RPMI7951 (cell line): ENCODE measurements at places on chromosomes 1 and 21.

DNA sequence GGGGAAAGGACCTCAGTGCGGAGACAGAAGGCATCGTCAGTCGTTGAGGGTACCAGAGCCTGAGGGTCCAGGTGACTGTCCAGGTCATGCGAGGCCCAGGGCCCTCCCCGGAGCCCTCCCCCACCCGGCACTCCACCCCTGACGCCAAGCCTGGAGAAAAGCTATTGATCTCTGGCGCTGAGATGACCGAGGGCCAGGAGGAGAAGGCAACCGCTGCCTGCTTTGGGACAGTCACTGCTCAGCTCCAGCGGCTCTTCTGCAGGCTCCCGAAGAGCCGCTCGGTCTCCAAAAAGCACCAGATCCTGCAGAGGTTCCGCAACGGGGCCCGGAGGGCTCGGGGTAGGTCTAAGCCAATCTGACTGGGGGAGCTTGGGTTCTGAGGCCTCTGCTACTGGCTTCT lies 10.9 kb downstream of the RASSF5 start:
- no peak for DNase-seq

- DNase-seq: no peak
These were observed 45.9 kb upstream of the MORC3 start for GRCh38 chr21:36274128-36274527.

GRCh38 chr1:77218477-77219165 lies 609 bp downstream of the PIGK start:
- DNase-seq: peak; percentile 35

- DNase-seq: no peak
These were observed 14.8 kb downstream of the INSRR start for GRCh38 chr1:156844102-156844501.

DNA sequence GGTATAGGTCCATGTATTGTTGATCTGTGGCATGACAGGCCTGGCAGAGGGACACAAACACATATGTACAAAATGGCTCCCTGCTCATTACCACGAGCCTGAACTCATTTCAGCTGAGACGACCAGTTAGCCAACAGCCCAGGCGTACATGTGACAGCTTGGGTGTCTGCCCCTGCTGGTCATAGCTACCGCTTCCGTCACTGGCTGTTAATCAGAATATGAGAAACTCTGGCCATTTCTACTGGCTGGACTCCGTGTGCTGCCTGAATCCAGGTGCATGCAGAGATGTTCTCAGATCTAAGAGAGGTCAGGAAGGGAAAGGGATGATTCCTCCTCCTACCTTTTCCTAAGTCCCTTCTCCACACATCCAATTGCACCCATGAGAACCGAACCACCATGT lies 144.5 kb downstream of the PBX1 start:
- no peak for DNase-seq

DNA sequence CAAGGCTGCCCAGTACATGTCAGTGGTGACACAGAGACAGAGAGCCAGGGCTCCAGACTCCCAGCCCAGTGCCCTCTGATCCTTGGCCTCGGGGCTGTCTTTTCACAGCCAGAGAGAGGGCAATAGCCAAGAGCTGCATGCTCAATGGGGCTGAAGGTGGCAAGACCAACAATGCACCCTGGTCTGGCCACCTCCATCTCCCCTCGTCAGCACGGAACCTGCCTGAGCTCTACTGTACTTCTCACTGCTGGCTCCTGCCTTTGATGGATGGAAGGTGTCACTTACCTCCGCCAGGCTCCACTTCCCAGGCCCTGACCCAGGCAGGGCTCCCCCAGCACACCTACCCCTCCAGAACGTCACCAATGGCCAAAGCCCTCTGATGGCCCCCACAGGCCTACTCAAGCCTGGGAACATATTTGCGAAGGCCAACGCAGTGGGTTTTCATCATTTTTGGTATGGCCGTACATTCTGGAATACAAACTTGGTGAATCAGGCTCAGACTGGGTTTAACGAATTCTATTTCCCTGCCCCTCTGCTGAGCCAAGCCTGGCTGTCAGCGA lies 88.1 kb downstream of the DMRTB1 start:
- no peak for DNase-seq

GRCh38 chr1:89484092-89485038 lies 40.3 kb upstream of the LRRC8B start:
- DNase-seq: no peak

DNA sequence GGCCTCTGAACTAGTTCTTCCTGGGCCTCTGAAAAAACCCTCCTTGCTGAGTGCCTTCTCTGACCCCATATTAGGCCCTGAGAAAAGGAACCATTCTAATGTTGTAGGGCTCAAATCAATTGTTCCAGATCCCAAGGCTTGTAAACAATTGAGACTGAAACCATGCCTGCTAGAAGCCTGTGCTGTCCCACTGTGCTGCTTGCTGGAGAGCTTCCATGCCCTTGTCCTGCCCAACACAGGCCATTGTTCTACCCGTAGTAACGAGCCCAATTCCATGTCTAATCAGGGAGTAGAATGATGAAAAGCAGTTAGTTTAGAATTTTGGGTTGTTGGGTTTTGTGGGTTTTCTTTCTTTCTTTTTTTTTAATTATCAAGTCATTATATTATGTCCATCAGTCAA lies 47.4 kb downstream of the ZNF281 start:
- DNase-seq: no peak

GRCh38 chr1:119774746-119775490 lies 6.2 kb upstream of the HMGCS2 start:
- no peak for DNase-seq

DNA sequence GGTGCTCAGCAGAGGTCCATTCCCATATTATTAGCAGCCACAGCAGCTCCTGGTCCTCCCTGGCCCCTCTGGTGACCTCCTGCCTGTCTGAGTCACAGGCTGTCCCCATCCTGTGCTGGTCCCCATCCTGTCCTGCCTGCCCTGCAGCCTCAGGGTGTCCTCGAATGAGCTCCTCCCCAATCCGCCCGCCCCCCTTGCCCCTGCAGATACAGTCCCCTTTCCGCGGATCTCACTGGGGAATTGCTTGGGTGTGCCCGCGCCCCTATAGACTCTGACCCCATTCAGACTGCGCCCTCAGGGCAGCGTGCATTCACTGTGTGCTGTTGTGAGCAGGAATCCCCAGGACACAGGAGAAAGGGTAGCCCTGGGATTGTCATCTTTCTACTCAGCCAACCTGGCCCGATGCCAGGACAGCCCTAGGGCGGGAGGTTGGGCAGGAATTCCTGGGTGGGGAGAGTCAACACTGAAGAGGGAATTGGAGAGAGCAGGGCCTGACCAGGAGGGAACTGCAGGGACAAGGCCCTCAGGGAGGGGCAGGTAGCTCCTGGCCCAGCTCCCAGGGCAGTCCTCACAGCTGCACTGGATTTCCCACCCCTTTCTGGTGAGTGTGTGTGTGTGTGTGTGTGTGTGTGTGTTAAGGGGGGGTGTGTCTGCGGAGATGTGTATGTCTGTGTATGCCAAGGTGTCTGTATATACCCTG lies 1.1 kb upstream of the GUCA2A start:
- DNase-seq: peak; percentile 88

DNA sequence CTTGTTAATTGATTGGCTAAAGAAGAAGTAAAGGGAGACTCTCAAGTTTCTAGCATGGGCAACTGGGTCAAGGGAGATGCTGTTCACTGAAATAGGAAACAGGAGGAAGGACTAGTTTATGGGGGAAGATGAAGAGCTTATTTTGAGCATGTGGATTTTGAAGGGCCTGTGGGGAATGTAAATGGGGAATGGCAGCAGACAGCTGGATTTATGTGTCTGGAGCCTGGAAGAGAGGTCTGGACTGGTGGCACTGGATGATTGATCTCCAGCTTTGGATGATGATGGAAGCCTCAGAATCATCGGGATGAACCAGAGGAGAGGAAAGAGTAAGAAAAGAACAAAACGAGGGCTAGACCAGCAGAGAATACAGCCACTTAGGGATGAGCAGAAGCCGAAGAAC lies 54.9 kb upstream of the ENAH start:
- no peak for DNase-seq

- DNase-seq: no peak
These were observed 28.2 kb upstream of the CNTN2 start for GRCh38 chr1:205014783-205015182.

- DNase-seq: no peak
These were observed 147.6 kb downstream of the PBX1 start for GRCh38 chr1:164706606-164706987.

- no peak for DNase-seq
These were observed 8.2 kb downstream of the ZSWIM5 start for GRCh38 chr1:45198185-45198584.
